ENCODE measurements at places on chromosomes 1 and 21.

- DNase-seq, result no peak
Measured at GRCh38 chr1:54136963-54137533, 15.8 kb downstream of the CDCP2 start.

- no peak for DNase-seq
Measured at GRCh38 chr1:14039582-14040430, 339.8 kb downstream of the PRDM2 start.

DNA sequence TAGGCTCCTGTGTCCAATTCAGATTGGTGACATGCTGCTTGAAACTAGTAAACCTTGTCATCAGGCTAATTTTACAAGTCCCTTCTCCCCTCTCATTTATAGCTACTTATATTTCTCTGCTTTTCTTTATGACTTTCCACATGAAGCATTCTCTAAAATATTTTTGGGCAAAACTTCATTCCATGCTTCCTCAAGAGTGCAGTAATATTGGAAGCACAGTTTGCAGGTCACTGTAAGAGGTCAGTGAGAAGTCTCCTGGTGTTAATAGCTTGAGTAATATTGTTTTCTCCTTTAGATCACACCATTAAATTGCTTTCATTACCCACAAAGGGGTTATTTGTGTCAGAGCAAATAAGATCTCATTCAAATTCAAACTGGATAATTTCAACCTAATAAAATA lies 46.6 kb downstream of the LPAR3 start:
- no peak for DNase-seq

- no peak for DNase-seq
Measured at GRCh38 chr1:64826991-64827390, 82.1 kb downstream of the RAVER2 start.

DNA sequence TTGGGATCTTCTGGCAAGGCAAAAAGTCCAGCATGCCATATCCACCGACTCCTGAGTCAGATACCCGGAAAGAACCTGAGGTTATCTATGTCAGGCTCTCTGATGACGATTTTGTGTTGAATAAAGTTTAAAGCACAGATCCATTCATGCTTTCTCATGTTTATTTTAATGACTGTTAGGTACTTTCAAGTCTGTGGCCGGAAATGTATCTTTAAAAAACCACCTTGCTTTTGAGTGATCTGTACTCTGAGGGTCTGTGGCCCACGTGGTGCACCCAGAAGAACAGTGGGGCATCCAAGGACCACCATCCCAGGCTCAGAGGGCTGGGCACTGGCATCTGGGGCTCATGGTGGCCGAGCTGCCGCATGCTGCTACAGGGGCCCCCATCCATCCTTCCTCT lies 30.1 kb upstream of the VASH2 start:
- no peak for DNase-seq
